Thoracic aorta (tissue), 2 donors: ENCODE measurements at places on chromosomes 12 and 14. TPM values are rescaled to one million over a fixed set of nuclear protein-coding genes. Genes with fewer than 3 reads are reported as not detected.

The KRT6B gene
- total RNA-seq: 0.41 TPM

The RDH16 gene
- total RNA-seq: 0.54 TPM

GRCh38 chr14:29390081-29390832 is 537.4 kb downstream of the PRKD1 start:
- no peaks in the 10 kb centered on the region for H3K4me1 ChIP-seq
- no peak overlapping the region for H3K4me3 ChIP-seq
- no peaks in the 10 kb centered on the region for H3K27me3 ChIP-seq
- no peak overlapping the region for H3K27ac ChIP-seq

DNA sequence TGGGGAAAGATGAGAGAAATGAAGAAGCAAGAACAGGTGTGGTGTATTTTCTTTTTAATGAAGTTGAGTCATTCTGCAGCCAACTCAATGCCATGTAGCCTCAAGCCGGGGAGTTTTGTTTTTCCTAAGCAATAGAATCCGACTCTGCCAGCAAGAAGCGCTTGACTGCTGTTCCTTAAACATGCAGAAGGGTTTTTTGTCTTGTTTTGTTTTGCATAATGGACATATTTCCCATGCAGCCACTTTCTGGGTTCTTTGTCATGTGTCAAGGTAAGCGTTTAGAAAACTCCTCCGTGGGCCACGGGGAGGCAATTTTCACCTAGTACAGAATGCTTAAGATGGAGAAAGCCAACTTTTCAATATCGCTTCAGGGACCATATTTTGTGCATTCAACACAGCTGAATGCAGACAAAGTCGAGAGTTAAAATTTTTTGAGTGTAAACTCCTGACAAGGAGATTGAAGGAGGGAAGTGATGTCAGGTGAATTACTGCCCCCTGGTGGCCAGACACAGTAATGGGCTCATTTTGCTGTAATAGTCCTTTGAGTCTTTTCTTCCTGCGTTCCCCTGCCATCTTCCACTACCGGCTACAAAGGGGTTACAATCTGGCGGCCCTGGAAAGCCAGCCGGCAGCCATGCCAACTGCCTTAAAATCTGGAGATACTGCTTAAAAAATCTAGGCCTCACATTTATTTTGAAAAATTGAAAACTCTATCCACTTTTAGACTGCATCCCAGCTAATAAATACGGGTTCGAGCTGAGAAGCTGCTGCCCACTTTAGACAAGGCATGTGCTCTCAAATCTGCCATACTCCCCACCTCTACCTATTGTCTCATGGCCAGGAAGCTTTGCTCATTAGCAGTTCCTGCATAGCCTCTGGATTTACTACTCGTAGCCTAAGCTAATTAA is 3.2 kb upstream of the FICD start:
- H3K27ac ChIP-seq: no peak overlapping the region
- H3K4me1 ChIP-seq: peaks cover 6% of the 10 kb centered on the region
- no peaks in the 10 kb centered on the region for H3K27me3 ChIP-seq
- no peaks in the 10 kb centered on the region for H3K36me3 ChIP-seq

GRCh38 chr12:5033883-5034282 is 9.8 kb upstream of the KCNA5 start:
- no peak for DNase-seq
- peaks cover 17% of the 10 kb centered on the region for H3K4me1 ChIP-seq
- H3K36me3 ChIP-seq: no peaks in the 10 kb centered on the region
- no peaks in the 10 kb centered on the region for H3K27me3 ChIP-seq
- no peak overlapping the region for H3K4me3 ChIP-seq
- H3K27ac ChIP-seq: peak overlapping the region; percentile 82

- DNase-seq: no peak
- H3K4me3 ChIP-seq: peak overlapping the region; percentile 95
- peak overlapping the region; percentile 20 for H3K27ac ChIP-seq
- no peaks in the 10 kb centered on the region for H3K27me3 ChIP-seq
- peaks cover 14% of the 10 kb centered on the region for H3K4me1 ChIP-seq
Observed at GRCh38 chr12:7130701-7131501, 730 bp downstream of the CLSTN3 start.

- no peaks in the 10 kb centered on the region for H3K27me3 ChIP-seq
- H3K36me3 ChIP-seq: no peaks in the 10 kb centered on the region
- no peak overlapping the region for H3K4me3 ChIP-seq
- H3K4me1 ChIP-seq: peaks cover 45% of the 10 kb centered on the region
Observed at GRCh38 chr14:35369701-35370191, 34.8 kb downstream of the NFKBIA start.
